Occipital lobe (tissue), 3 donors: ENCODE measurements at places on chromosomes 12 and 14.

DNA sequence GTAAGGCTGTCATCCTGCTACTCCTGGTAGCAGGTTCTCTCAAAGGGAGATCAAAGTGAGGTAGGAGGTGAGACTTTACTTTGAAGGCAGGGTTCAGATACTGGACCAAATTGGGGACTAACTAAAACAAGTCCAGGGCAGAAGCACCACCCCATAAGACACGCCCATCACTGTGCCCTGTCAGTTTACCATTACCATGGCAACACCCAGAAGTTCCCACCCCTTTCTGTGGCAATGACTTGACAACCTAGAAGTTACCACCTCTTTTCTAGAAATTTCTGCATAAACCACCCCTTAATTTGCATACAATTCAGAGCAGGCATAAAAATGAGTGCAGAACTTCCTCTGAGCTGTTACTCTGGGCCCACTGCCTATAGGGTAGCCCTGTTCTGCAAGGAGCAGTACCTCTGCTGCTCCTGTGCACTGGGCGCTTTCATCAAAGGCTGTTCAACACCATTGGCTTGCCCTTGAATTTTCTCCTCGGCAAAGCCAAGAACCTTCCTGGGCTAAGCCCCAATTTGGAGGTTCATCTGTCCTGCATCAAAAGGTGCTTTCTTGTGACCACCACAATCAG is 64.8 kb upstream of the MAX start:
- DNase-seq = no peak

GRCh38 chr12:1633459-1633858 is 4.4 kb downstream of the WNT5B start:
- DNase-seq = no peak

DNA sequence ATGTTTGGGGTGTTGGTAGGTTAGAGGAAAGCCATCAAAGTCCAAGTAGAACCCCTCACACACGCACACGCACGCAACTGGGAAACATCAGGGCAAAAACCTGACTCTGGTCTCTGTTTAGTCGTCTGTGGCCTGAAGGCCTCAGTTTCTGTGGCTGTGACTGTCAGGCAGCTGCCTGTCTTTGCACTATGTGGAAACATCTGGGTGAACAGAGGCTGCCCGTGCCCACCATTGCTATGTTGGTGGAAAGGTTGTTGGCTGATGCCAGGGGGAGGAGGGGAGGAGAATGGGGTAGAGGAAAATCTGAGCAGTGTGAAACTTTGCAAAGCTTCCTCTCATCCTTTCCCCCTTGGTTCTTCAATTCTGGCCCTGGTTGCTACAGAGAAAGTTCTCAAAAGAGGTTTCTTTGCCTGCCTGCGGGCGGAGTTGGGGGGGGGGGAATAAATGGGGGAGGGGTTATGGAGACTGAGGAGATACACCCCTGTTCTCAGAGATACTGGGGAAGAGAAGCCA is 7.5 kb downstream of the HOXC10 start:
- no peak for DNase-seq

DNA sequence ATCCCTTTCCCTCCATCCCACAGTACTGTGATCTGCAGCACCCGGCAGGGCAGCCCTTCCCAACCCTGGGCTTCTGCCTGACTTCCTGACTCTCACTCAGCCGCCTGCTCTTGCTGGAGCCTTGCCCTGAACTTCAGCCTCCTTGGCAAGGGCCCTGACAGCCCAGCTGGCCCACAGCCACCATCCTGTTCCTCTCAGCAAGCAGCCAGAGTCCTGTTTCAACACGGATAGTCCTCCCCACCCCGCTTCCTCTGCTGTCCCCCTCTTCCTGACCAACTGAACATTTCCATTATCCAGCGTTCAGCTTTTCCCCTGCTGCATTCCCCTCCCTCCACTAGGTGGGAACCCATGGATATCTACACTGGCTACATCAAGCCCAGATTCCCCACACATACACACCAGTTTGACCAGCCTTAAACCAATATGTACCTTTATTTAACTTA is 74.0 kb upstream of the MDM1 start:
- DNase-seq = peak; percentile 14

- DNase-seq = no peak
Observed at GRCh38 chr14:21626491-21627230, 8.1 kb downstream of the OR10G2 start.

DNA sequence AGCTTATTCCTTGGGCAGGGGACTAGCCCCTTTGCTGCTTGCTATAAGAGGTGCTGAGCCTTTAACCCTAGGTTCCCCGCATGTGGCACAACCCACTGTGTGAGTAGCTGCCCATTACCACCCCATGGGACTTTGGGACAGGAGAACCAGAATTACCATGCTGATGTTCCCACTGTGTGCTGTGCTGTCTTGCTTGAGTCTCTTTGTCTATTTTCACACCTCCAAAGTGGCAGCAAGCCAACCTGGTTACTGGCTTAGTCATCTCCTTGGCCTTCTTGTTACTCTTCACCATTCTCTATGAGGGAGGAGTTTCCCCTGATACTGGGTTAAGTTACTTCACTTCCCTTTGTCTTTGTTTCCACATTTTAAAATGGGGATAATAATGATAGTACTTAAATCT is 73.4 kb upstream of the ETV6 start:
- peak; percentile 9 for DNase-seq
